ENCODE measurements at places on chromosomes 12 and 14. TPM values are rescaled to one million over a fixed set of nuclear protein-coding genes. Genes with fewer than 3 reads are reported as not detected.

Gene MGST1
- 1,392 TPM for polyA plus RNA-seq

Gene ESPL1
- 0.08 TPM for polyA plus RNA-seq

Gene KRT84
- polyA plus RNA-seq = not detected

Gene TDRD9
- 2.0 TPM for polyA plus RNA-seq

Gene EPYC
- polyA plus RNA-seq = 0.04 TPM

Gene ANG
- polyA plus RNA-seq = 16.0 TPM

Gene TROAP
- 0.22 TPM for polyA plus RNA-seq

Gene EXOC3L4
- 1.7 TPM for polyA plus RNA-seq

Gene VDR
- polyA plus RNA-seq = 1.5 TPM

Gene RBP5
- 2.5 TPM for polyA plus RNA-seq

Gene TAS2R50
- not detected for polyA plus RNA-seq

Gene NKX2-8
- polyA plus RNA-seq = not detected

Gene TRPV4
- polyA plus RNA-seq = 1.3 TPM

Gene ZFHX2
- 0.79 TPM for polyA plus RNA-seq

Gene CAPZA3
- not detected for polyA plus RNA-seq

Gene FSCB
- not detected for polyA plus RNA-seq

Gene KRT73
- 0.09 TPM for polyA plus RNA-seq

Gene DNAH10
- 0.26 TPM for polyA plus RNA-seq

Gene KLRG1
- 9.2 TPM for polyA plus RNA-seq

Gene MYF6
- polyA plus RNA-seq = 0.18 TPM

Gene RPL10L
- polyA plus RNA-seq = not detected

Gene KCNA1
- polyA plus RNA-seq = not detected

Gene PLA2G1B
- 10,835 TPM for polyA plus RNA-seq

Gene WNT1
- not detected for polyA plus RNA-seq

Gene MYL2
- 1.5 TPM for polyA plus RNA-seq

Gene BIN2
- 8.8 TPM for polyA plus RNA-seq

Gene KERA
- not detected for polyA plus RNA-seq

Gene ATF7
- polyA plus RNA-seq = 25.7 TPM

Gene SEC23A
- 6.5 TPM for polyA plus RNA-seq

Gene ITPR2
- polyA plus RNA-seq = 2.8 TPM

Gene RASSF9
- 0.86 TPM for polyA plus RNA-seq

Gene GNB3
- polyA plus RNA-seq = 0.86 TPM

Gene GPRC5D
- polyA plus RNA-seq = not detected

Gene GPR84
- 0.24 TPM for polyA plus RNA-seq

Gene ETFBKMT
- polyA plus RNA-seq = 2.1 TPM

Gene EAPP
- polyA plus RNA-seq = 24.3 TPM

Gene CDKN3
- 0.99 TPM for polyA plus RNA-seq

Gene TCL1A
- not detected for polyA plus RNA-seq

Gene HCAR3
- 12.6 TPM for polyA plus RNA-seq

Gene VASH1
- 24.5 TPM for polyA plus RNA-seq

Gene IRAK3
- 14.5 TPM for polyA plus RNA-seq

Gene P2RX2
- polyA plus RNA-seq = 0.37 TPM

Gene KRT3
- not detected for polyA plus RNA-seq

Gene LRRC10
- not detected for polyA plus RNA-seq

Gene OR4E2
- polyA plus RNA-seq = not detected
